ENCODE measurements at places on chromosomes 12 and 14.
A peak's percentile ranks its signal among the peaks of the same experiment; 100 is the strongest.

- DNase-seq, result no peak
These were observed 51.4 kb upstream of the GARIN2 start for GRCh38 chr14:67137744-67138371.

GRCh38 chr12:100265732-100266584 is 921 bp downstream of the DEPDC4 start:
- DNase-seq, result peak; percentile 21

- peak; percentile 14 for DNase-seq
These were observed 1.0 kb upstream of the ANO6 start for GRCh38 chr12:45214749-45215418.

GRCh38 chr12:119692997-119693396 is 25.1 kb downstream of the PRKAB1 start:
- no peak for DNase-seq

DNA sequence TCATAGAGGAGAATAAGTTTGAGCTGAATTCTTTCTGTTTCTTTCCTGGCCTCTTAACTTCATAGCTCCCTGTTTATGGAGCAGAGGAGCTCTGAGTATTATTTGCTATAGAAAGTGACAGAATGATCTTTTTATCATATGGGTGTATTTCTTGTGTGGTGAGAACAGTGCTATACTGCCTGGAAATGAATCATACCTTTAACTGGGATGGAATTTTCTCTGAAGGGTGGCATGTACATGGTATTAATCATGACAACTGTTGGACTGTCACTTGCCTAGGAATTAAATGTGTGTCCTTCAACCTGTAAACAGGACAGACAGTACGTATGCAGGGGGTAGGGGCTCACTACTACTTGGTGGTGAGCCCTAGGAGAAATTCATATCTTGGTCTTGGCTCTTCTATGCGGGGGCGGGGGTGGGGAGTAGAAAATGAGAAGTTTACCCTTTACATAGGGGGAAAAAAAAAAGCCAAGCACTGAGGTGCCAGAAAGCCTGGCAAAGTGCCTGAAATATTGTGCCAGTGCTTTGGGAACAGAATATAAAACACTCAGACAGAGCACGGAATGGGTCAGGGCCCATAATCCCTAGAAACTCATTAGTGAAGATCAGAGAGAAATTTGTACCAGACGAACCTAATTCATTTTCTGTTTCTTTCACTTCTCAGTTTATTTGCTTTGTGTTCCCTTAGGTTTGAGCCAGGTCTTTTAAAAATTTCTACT is 33.8 kb downstream of the ARMH4 start:
- no peak for DNase-seq

- DNase-seq, result no peak
These were observed 329.6 kb downstream of the ADGRD1 start for GRCh38 chr12:131283191-131283861.

GRCh38 chr12:92290350-92290695 is 144.7 kb upstream of the BTG1 start:
- no peak for DNase-seq

- no peak for DNase-seq
These were observed 218.3 kb upstream of the PDZRN4 start for GRCh38 chr12:40969796-40970195.

DNA sequence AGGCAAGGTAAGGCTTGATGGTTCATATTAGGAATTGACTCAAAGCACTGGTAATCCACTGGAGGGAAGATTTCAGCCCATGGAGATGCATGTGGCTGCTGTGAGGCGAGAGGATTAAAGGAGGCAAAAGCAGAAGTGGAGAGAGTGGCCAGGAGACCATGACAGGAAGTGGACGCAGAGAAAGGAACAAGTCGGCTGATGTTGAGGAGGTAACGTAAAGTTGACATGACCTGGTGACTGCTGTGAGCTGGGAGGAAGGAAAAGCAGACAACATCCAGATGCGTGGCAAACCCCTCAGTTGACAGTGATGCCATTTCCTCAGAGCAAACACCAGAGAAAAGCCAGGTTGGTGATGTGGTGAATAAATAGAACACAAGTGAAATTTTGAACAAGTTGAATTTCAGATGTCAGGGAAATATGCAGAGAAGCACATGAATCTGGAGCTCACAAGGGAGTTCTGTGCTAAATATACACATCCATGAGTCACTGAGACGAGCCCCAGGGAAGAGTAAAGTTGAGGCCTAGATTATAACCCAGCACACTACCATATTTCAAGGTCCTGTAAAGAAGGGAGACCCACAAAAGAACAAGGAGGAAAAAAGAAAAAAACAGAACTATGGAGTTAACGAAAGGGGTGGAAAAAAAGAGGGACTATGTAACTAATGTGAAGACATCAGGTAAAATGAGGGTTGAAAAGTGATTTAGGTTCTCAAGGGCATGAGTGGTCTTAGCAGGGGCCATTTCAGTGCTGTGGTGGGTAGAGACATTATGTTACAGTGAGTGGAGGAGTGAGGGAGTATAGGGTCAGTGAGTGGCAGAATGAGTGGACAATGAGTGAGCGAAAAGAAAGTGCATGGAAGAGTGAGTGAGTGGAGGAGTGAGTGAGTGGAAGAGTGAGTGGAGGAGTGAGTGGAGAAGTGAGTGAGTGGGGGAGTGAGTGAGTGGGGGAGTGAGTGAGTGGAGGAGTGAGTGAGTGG is 61.6 kb upstream of the GZMB start:
- no peak for DNase-seq

DNA sequence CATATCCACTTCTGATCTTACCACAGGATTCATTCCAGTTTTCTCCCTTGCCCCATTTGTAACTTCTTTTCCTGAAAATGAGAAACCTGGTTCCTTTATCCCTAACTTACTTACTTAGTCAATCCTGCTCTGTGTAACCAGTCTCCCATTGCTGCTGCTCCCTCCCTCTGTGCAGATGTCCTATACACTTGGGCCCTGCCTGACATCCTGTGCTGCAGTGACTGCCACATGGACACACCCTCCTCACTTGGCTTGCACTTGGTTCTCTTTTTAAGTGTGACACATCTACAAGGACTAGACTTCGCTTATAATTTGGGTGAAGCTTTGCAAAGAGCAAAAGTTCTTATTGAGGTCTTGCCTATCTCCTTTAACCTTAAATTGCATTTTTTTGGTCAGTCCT is 51.4 kb downstream of the FGD4 start:
- no peak for DNase-seq

DNA sequence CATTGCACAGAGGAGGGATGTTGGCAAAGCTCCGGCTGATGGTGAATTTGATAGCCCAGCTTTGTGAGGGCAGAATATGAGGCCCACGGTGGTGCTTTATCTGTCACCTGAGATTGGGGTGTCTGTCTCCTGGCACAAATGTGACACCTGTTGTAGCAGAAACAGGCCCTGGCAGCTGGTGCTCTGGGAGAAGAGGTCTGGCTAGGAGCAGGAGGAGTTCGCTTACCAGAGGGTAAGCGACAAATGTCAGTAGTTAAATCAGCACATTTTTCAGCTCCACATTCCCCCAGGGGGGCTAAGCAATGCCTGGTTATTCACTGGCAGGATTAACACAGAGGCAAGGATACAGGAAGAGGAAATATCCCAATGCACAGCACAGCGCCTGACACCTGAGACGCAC is 71.1 kb downstream of the B4GALNT3 start:
- DNase-seq, result no peak

DNA sequence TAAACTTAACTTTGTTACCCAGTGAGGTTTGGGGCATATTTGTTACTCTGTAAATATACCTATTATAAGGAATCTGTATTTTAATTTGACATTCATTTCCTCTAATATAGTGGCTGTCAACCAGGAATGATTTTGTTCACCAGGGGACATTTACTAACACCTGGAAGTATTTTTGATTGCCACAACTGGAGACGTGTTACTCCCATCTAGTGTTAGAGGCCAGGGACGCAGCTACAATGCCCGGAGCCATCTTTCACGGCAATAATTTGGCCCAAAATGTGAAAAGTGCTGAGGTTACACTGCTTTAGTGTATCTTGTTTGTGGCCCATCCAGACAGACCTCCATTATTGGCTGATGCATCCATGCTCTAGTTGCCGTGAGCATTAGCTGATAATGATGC is 881.3 kb upstream of the ATXN7L3B start:
- no peak for DNase-seq

- DNase-seq, result no peak
These were observed 139.3 kb upstream of the TMCC3 start for GRCh38 chr12:94789510-94790225.

- no peak for DNase-seq
These were observed 133.1 kb downstream of the TMEM30B start for GRCh38 chr14:61147831-61148549.

DNA sequence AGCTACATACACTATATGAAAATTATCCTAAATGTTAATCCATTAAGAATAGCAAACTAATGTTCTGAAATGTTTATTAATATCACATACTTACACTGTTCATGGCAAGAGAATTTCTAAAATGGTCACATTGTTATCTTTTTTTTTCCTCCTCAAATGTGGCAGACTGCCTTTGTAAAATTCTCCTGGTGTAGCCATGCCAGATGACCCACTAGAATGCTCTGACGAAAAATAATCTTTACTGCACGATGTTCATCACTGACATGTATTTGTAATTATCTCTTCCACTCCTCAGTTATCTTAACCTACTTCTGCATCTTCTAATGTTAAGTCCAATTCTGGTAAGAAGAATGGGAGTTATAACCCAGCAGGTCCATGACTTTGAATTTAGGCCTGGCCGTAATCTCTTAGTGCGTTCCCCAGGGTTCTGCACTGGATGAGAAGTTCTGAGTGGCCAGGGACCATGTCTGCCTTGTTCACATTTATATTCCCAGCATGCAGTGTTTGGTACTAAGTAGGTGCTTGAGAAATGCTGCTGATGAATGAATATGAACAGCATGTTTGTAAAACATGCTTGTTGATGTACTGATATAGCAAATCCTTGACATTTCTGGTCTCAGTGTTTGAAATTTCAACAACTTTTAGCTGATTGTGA is 46.7 kb downstream of the NOPCHAP1 start:
- DNase-seq, result no peak

DNA sequence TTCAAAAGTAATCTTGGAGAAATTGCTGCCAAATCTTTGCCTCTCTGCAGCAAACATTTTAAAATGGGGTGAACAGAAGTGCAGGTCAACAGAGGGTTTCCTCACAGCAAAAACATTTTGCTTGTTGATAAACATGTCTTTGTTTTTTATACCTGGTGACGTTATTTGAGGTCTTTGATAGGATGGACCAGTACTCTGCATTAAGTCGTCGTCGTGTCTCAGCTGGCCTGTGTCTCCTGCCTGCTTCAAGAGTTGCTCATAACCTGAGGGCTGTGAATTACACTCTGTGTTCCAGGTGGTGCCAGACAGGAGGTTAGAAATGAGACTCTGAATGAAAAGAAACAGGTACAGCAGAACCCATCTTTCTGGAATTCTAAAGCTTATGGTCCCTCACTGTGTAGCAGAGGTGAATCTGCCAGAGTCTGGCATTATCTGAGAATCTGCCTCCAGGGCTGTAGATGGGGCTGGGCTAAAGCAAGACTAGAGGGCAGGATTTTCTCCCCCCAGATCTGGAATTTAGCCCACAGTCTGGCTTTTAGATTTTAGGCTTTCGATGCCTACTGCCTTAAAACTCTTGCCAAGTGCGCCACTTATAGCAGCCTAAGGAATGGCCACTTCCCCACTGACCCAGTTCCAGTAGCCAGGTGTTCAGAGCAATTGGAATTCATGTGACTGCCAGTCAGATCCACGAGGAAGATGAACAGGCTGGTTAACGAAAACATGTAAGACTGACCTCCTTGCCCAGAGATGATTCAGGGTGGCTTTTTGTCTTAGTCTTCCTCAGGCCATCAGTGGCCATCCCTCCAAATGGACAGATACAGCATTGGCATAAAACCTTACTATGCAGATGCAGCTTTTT is 161.2 kb downstream of the PRKCH start:
- DNase-seq, result no peak

DNA sequence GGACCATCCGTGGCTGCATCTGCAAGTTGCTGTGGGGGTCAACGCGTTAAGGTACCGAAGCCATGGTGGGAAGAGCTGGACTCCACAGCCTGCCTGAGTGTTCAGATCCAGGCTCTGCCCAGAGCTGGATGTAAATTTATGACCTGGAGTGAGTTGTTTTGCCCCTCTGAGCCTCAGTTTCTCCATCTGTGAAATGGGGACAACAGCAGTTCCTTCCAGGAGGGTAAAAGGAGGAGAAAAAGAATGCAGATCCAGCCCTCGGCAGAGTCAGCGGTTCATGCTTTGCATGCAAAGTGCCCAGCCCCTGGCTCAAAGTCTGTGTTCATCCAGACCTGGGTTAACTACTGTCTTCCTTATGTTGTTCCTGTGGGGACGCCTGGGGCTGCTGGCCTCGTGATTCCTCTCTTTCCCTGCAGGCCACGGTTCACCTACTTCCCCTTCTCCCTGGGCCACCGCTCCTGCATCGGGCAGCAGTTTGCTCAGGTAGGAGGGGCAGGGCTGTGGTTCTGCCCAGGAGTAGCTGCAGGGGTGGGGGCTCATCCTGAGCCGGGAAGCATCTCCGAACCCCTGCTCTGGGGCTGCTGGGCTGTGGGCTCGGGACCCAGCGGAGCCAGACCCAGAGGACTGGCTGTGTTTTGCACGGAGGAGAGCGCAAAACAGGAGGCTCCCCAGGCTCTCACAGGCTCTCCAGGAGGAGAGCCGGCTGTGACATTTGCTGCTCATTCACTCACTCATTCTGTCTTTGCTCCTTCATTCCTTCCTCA is 41.9 kb downstream of the CYP46A1 start:
- no peak for DNase-seq

DNA sequence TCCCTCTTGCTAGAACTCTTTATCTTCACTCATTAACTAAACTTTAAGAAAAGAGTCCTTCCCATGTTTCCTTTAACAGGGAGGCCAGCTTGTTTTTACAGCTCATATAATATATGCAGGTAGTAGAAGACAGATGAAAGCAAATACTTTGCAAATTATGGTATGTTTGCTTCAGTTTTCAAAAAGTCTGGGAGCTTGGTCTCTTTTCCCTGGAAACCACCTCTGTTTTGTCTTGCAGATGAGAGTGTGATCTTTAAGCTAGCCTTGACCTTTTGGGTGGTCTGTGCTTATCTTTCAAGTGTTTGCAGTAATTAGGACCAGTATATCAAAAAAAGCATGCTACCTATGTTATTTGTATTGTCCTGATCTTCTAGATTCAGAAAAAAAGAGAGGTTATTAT is 62.7 kb downstream of the ERC1 start:
- DNase-seq, result no peak

- no peak for DNase-seq
These were observed 75.2 kb upstream of the RASSF8 start for GRCh38 chr12:25883026-25883916.

- DNase-seq, result no peak
These were observed 287.3 kb downstream of the NAV3 start for GRCh38 chr12:78118036-78118435.

DNA sequence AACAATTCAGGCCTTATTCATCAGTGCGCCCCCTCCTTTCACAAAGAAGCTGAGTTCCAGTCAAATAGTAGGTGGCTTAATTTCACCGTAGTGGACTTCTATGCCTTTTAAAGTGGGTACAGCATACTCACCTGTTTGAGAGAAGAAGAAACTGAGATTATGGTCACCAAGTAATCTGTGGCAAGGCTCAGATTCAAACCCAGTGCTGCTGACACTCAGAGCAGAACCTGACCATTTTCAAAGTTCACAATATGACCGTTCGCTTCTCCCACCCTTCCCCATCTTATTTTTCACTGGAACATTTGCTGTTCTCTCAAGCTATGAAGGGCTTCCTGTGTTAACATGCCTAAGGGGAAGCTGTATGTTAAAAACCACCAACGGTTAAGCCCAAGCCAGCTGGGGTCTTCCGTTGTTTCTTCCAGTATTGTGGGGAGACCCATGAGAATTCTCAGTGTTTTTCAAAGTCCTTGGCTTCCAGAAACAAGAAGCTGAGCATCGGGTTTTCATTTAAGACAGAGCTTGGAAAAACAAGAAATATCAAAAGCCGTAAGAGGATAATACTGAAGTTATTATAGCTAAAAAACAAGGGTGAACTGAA is 6.1 kb upstream of the PSMA6 start:
- DNase-seq, result no peak

Measured in erythroblast (primary cell).